ENCODE measurements at places on chromosomes 5 and 9.

- no peak for DNase-seq
Measured at GRCh38 chr9:99058964-99059921, 45.7 kb upstream of the TGFBR1 start.

GRCh38 chr5:126521130-126521529, 73.9 kb downstream of the ALDH7A1 start:
- DNase-seq: no peak

DNA sequence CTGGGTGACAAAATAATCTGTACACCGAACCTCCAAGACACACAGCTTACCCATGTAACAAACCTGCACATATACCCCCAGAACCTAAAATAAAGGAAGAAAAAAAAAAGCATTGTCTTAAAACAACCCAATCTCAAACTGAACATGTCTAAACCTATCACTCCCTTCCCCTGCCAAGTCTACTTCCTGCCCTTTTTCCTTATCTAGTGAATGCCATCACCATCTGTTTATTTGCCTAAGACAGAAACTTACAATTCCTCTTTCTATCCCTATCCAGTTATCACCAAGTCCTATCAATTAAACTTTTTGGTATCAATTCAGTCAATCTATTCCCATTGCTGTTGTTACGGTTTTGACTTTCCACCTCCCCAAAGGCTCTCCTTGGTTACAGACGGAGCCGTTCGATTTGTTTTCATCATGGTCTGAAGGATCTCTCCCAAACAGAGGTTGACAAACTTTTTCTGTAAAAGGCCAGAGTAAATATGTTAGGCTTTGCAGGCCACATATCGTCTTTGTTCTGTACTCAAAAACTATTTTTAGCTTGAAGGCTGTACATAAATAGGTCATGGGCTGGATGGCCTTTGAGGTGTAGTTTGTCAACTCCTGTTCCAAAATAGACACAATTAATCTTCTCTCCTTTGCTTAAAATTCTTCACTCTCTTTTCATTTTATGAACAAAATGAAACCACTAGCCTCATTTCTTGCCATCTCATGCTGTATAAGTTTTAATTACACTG, 12.1 kb downstream of the NOL8 start:
- DNase-seq: no peak

GRCh38 chr9:85743275-85744128, 1.7 kb upstream of the AGTPBP1 start:
- peak; percentile 84 for DNase-seq

- no peak for DNase-seq
Measured at GRCh38 chr5:77863181-77863580, 87.0 kb upstream of the TBCA start.

- DNase-seq: no peak
Measured at GRCh38 chr5:94240596-94240992, 377.8 kb downstream of the KIAA0825 start.

DNA sequence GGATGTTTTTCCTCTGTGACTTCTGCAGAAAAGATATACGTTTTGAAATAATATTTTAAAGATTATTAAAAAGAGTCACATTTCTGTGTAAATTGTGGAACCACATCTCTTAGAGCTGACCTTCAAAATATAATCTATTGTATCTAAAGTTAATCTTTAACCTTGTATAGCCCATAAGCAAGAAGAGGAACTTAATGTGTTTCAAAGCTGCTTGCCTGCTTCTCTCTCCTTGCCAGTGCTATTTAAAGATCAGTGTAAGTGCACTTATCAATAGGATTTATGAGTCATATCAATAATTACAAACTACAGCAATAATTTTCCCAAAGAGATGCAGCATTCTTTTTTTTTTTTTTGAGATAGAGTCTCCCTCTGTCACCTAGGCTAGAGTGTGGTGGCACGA, 29.4 kb upstream of the GDA start:
- no peak for DNase-seq

DNA sequence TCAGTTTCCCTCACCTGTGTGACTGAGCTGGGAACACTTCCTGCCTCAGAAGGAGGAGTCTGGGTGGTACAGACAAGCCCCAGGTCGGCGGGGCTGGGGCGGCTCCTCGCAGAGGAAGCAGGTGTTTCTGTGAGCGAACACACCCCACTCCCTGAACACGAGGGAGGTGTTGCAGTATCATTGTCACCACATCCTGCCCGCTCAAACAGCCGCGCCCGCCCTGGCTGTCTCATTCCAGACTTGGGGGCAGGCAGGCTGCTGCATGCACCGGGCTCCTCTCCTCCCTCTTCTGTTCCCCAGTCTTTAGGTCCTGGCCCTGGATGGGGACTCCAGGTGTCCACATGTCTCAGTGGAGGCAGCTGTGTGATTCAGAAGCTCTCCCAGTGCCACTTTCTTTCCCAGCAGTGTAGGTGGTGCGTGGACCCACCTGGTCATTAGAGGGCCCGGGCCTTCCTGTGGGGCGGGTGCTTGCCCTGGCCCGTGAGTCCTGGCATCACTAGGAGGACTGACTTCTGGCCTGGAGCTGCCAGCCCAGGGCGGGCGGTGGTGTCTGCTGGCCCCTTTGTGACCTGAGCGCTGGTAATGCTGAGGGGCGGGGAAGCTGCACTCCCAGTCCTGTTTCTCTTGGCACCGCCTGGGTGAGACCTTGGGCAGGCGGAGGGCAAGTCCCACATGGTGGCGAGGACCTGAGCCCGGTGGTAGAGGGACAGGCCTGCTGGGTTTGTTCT, 18.3 kb upstream of the PHYHD1 start:
- DNase-seq: peak; percentile 34

DNA sequence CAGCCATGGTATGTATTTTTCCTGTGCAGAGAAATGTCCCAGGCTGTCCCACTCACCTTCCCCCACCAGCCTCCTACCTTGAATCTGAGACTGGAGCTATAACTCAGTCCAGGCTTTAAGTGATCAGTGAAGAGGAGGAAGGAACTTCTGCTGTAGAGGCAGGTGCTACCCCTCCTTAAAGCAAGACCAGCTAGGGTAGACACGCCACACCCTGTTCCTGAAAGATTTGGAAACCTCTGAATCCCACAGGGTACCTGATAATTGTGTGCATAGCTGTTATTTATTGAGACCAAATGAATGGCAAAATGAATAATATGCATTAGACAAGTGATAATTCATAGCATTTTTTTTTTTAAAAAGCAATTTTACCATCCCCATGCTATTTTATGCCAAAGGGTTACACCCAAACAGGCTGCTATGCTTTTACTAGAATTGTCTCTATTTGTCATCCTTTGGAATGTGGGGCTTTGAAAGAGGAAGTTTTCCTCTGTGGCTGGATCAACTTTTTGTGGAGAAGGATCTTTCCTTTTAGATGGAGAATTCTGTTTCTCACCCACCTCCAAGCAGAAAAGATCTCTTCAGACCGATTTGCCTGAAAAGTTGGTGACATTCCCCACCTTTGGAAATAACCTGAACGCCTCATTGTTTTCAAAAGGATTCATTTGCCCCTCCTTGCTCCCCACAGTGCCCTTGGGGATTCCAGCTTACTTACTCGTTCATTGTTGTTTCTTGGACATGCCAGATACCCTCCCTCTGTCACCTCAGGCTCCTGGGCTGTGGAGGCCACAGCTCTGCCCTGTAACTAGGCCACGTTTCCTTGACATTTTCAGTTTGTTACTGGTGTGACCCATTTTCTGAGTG, 248.7 kb downstream of the NR3C1 start:
- peak; percentile 74 for DNase-seq

GRCh38 chr5:157267025-157267424, 1.1 kb downstream of the CYFIP2 start:
- DNase-seq: peak; percentile 32

- no peak for DNase-seq
Measured at GRCh38 chr5:52895075-52895474, 94.1 kb upstream of the ITGA2 start.

GRCh38 chr9:122110100-122110833, 17.2 kb upstream of the TTLL11 start:
- no peak for DNase-seq

GRCh38 chr5:150904479-150905311, at the start of gene ZNF300:
Gene ZNF300, minus strand, starts transcription at chr5:150904980. Its CDS starts 1,825 bp downstream, at chr5:150903155.
- peak; percentile 93 for DNase-seq

DNA sequence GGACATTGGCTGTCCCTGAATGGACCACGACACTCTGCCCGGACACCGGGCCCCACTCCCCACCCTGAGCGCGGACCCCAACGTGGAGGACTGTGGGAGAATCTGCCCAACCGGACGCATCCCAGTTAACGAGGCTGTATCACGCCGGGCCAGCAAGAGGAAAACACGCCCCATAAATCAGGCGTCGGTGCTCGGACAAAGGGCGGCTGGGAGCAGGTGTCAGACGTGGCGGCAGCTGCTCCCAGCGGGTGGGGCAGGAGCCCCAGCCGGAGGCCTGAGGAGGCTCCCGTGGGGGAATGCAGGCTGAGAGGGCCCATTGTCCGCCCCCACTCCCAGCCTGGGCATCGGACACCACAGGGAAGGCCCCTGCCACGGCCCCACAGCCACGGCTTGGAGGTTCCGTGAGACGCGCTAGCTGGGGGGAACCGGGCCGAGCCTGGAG, 19.2 kb downstream of the NOTCH1 start:
- DNase-seq: no peak

DNA sequence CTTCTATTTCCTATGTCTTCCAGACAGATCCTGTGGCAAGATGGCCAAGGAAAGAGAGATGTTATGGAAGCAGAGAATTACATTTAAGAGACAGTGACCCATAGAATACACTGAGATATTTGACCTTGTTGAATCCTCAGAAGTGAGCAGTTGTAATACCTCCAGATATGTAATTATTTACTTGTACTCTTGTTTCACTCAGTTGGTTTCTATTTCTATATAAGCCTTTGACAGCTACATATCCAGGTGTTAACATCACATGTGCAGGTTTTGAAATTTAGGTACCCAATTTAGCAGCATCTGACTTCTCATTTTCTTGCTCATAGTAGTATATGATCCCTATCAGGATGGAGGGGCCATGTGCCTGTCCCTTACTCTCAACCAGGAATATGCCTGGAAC, 269.5 kb downstream of the CD180 start:
- no peak for DNase-seq

DNA sequence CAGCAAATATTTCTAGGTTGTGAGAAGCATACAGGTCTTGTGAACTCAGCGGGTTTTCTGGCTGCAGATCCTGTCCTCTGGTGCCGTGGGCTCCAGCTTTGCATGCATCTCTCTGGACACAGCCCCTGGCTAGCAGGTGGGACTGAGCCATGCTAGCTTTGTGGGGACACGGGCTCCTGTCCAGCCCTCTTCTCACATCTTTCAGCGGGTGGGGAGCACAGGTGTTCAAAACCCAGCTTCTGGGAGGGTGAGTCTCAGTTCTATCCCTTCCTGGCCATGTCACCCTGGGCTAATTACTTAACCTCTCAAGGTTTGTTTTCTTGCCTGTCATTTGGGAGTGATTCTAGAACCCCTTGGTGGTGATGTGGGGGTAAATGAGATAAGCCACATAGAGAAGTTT, 162.3 kb downstream of the ICE1 start:
- DNase-seq: no peak
